ENCODE measurements at places on chromosomes 12 and 14.

- peak; percentile 91 for DNase-seq
Measured at GRCh38 chr14:69611172-69612013, at the start of gene SUSD6. SUSD6 (plus strand) TSS chr14:69611596; CDS start chr14:69658593, 46,997 bp downstream.

DNA sequence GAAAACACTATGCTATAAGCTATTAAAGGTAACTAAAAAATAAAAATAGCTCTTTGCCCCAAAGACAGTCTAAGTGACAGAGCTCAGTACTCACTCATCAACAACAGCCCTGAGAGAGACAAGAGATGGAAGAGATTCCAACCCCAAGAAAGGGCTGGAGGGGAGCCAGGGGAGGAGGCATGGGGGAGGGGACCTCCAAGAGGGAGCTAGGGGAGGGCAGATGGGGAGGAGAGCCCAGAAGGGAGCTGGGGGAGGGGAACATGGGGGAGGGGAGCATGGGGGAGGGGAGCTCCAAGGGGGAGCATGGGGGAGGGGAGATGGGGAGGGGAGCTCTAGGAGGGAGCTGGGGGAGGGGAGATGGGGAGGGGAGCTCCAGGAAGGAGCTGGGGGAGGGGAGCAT, 7.7 kb downstream of the SSH1 start:
- DNase-seq: no peak

- no peak for DNase-seq
Measured at GRCh38 chr14:76595266-76595665, 166.0 kb upstream of the VASH1 start.

- no peak for DNase-seq
Measured at GRCh38 chr14:56902385-56902784, 92.1 kb upstream of the OTX2 start.

DNA sequence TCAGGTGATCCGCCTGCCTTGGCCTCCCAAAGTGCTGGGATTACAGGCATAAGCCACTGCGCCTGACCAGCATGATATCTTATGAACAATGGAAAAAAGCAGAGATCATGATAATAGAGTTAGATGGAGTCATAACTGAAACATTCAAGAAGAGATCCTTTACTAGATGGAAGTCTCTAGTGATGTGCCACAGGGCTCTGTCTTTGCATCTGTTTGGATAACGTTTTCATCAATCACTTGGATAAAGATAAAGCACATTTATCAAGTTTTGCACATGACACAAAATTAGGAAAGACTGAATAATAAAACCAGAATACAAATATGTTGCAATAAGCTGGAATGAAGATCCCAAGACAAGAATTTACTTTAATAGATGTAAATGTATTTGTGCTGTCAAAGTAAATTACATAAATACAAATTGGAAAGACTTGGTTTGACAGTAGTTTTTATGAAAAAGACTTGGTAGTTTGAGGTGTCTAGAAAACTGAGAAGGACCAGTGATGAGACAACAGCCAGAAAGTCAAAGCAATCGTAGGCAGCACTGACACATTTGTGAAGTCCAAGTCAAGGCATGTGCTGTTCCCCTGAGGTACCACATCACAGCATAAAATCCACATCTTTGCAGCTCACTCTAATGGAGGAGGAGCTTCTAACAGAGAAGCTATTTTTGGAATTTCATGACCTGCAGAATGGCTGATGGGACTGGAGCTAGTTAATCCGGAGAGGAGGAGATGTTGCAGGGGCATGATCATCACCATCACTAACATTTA, 28.5 kb downstream of the GPRC5A start:
- DNase-seq: no peak

GRCh38 chr14:66140213-66140918, 345.8 kb upstream of the CCDC196 start:
- no peak for DNase-seq

GRCh38 chr12:79547735-79548609, 142.8 kb downstream of the PAWR start:
- no peak for DNase-seq

DNA sequence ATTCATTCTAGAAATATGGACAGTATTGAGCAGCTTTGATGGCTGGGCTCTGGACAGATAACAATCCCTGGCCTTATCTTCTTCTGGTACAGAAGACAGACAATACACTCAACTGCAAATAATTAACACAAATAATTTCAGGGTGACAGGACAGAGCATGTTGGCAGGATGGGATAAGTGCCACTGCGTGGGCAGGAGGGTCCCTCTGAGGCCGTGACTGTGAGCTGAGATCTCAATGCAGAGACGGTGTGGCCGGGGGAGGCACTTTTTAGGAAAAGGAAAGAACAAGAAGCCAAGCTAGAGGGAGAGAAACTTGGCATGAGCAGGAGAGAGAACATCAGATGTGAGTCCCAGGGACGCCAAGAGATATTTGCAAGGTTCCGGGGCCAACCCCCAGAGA, 8.1 kb downstream of the SYNE3 start:
- DNase-seq: no peak

GRCh38 chr14:36069535-36069900, 107.0 kb downstream of the PTCSC3 start:
- no peak for DNase-seq

- no peak for DNase-seq
Measured at GRCh38 chr14:68292441-68293215, 473.0 kb downstream of the RAD51B start.

DNA sequence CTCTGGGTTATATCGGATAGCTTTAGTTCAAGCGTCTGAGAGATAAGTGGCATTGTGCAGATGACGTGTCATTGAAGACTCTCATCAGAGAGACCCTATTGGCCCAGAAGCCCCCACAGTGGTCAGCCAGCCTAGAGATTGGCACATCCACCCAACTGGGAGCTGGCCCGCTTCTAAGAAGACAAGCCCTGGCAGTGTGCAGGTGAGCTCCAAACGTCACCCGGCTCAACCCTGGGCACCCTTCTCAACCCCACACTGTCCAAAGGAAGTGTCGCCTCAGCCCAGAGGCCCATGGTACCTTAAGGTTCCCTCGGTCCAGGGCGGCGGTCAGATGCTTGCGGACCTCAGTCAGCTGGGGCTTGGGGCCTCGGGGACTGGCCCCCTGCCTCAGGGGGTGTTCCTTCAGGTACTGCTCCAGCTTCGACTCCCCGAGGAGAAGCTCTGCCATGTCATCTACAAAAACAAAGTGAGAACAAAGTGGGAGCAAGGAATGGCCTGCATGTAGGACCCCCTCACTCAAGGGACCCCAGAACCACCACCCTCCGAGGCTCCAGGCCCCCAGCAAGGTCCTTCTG, 30.3 kb downstream of the TTC7B start:
- DNase-seq: no peak

DNA sequence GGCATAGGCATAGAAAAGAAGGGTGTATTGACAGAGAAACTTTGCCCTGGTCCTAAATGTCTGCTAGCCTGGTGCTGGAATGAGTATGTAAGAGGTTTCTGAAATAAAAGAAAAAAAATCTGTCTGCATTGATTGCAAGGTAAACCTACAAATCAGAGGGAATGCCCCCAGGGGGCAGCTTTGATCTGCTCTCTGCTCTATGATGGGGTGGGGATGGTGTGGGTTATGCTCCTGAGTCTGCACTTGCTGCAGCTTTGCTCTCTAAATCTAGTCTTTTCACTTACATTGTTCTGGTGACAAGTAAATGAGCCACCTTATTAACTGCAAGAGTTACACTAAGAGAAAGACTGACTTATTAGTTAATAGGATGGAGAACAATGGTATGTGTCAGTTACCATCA, 468.4 kb upstream of the STXBP6 start:
- no peak for DNase-seq

DNA sequence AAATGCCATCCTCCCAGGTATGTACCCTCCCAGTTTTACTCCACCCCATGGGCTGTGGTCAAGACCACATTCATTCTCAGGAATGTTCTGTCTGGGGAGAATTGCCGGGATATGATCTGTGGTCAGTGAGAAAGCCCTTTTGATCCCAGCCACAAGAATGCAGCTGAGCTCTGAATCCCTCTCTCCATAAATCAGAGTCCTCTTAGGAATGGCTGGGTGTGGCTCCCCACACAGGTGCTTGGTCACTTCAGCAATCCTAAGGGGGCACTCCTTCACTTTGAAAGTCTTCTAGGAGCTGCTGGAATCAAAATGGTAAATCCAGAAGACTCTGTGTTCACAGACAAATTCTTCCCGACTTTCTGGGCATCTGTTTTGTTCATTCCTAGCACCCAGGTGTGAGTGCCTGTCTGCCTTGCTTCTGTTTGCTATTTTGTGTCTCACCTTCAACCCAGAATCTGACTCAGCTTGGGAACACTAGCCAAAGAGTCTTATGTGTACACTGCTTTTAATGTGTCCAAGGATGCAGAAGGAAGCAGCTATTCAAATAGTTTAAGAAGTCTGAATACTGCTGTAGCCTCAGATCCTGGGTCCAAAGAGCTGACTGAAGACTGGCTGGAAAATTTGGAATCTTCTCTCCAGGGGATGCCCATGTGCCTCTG, 144.6 kb upstream of the CDKN3 start:
- no peak for DNase-seq

DNA sequence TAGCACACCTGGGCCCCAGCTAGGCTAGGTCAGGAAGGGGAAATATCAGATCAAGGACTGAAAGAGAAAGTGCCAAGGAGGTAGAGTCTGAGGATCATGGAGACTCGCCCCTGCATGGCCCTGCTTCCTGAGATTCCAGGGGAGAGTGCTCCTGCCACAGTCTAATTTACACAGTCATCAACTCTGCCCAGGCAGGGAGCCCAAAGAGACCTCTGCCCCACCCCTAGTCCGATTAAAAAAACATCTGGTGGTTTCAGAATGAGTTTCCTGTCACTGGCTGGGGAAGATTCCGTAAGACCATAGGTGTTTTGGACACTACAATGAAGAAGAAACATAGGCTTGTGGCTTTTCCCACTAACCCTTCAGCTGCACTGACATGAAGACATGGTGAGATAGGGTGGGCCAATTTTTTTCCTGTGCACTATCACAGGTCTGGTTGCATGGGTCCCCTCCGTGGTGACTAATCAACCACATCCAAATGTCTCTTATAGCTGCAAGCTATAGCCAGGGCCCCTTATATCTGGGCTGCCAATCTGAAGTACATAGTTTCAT, 31.5 kb upstream of the GZMB start:
- DNase-seq: no peak

DNA sequence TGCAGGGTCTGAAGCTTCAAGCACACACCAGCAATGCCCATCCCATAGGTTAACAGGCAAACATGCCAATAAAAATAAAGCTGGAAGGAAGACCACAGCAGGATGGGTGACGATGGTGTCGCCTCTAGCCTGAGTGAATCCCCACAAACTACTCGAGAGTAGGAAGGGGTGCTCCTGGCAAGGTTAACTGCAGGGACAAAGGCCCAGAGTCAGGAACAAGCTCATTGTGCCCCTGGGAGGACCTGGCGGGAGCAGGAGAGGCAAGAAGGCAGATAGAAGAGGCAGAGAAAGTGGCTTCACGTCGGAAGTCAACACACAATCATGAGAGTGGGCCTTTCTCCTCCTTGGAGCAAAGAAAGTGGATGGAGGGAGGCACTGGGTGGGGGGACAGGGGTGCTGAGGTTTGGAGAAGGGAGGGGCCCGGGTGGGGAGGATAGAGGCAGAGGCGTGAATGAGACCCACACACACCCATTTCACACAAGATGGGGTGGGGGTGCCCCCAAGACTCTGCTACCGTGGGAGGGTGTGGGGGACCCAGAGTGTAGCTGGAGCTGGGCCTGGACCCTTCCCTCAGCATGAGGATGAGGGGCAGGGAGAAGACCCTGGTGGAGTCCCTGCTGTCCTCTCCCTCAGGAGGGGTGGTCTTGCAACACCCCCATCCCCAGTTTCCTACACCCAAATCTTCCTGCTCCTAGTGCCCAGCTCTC, 43.1 kb downstream of the DIO3 start:
- DNase-seq: no peak

- no peak for DNase-seq
Measured at GRCh38 chr12:7383157-7383556, 60.8 kb downstream of the CD163L1 start.
